ENCODE measurements at places on chromosomes 11 and 22.

DNA sequence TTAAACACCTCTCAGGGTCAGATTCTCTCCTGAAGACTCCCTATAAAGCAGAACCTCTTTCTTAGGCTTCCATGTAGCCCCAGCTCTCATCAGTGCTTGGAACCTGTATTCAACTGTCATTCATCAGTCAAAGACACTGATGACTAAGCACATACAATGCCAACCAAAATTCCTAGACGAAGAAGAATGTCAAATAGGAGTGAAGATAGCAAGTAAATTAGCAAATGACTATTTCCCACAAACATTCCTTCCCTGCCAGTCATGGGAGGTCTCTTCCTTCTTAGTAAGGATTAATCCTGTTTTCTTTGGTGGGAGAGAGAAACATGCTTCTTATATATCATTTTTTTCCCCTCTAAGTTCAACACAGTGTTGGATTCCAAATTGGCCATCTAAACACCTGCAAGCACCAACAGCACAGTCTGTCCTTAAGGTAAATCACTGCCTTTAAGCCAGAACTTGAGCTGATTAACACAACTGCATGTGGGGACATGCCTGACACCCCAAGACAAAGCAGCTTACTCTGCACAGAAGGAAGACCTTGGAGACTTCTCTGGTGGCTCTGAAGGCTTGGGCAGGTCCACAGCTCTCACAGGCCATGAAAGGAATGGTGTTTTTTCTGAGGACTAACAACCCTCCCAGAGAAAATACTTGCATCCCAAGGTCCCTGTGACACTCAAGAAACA lies 47.5 kb upstream of the ME3 start:
- H3K36me3 ChIP-seq: peaks cover 10% of the 10 kb centered on the region
- peak overlapping the region; percentile 81 for H3K27ac ChIP-seq
- H3K27me3 ChIP-seq: no peaks in the 10 kb centered on the region
- H3K4me1 ChIP-seq: peaks cover 46% of the 10 kb centered on the region

GRCh38 chr11:116729501-116730240 lies 43.1 kb downstream of the BUD13 start:
- H3K27me3 ChIP-seq: peaks cover 3% of the 10 kb centered on the region
- H3K4me1 ChIP-seq: peaks cover 34% of the 10 kb centered on the region
- DNase-seq: no peak
- H3K36me3 ChIP-seq: no peaks in the 10 kb centered on the region
- no peak overlapping the region for H3K27ac ChIP-seq
- H3K4me3 ChIP-seq: no peak overlapping the region

GRCh38 chr11:108835624-108836023 lies 170.8 kb downstream of the DDX10 start:
- H3K4me3 ChIP-seq: no peak overlapping the region
- H3K4me1 ChIP-seq: peaks cover 25% of the 10 kb centered on the region
- no peaks in the 10 kb centered on the region for H3K27me3 ChIP-seq
- DNase-seq: no peak
- H3K36me3 ChIP-seq: peaks cover 11% of the 10 kb centered on the region

DNA sequence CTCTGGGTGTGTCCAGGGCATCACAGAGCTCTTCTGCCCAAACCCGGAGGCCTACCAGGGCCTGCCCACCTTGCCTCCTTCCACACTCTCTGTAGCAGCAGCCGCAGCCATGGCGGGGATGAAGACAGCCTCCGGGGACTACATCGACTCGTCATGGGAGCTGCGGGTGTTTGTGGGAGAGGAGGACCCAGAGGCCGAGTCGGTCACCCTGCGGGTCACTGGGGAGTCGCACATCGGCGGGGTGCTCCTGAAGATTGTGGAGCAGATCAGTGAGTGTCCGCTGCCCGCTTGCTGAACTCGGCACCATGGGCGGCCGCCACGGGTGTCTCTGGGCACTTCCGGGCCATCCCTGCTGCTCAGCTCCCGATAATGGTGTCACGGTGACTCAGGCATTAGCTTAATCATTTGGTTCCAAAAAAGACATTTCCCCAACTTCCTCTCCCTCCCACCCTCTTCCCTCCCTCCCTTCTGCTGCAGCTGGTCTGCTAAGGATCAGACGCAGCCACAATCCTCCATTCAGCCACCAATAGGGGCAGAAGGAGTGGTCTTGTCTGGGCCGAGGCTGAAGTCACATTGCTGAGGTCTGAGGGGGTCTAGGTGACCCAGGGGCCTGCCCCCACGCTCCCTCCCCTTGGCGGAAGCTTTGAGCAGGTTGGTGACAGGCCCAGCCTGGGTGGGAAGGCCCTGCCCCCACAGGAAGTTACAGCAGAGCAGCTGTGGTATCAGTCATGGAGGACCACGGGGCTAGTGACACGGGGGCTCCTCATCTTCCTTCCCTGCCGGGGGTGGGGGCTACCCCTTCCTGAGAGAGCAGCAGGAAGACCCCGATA lies 950 bp downstream of the FERMT3 start:
- no peak for DNase-seq
- H3K27ac ChIP-seq: peak overlapping the region; percentile 80
- H3K36me3 ChIP-seq: peaks cover 18% of the 10 kb centered on the region
- H3K4me3 ChIP-seq: no peak overlapping the region

- H3K4me3 ChIP-seq: no peak overlapping the region
- no peaks in the 10 kb centered on the region for H3K4me1 ChIP-seq
- no peaks in the 10 kb centered on the region for H3K36me3 ChIP-seq
- no peak overlapping the region for H3K27ac ChIP-seq
- H3K27me3 ChIP-seq: peaks cover 51% of the 10 kb centered on the region
Observed at GRCh38 chr22:22590136-22590891, 31.2 kb upstream of the PRAME start.

DNA sequence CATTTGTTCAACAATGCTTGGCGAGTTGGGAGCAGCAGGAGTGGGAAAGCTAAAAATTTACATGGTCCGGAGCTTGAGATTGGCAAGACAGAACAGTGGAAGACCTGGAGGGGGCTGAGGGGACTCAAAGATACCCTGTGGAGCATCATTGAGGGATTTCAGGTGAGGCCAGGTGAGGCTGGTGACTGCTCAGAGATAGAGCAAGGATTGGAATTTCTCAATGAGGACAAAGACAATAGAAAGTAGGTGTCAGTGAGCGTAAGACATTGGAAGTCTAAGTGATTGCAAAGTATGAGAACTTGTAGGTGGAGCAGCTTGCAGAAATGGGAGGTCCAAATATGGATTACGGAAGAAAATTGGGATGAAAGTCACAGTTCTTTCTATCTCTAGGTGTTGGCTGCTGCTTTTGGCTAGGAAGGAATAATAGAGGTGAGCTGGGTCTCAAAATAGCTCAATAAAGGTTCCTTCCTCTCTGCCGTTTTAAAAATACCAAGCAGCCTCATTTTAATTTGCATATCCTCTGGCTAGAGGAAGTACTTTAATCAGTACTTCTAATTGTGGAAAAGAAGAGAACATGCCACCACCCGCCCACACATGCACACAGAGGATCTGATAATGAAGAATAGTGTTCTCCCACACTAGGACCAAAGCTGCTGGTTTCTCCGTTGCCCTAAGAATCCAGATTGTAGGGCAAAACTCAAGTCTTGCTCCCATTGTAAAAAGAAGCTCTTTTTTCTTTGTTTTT lies 41.8 kb upstream of the SORL1-AS1 start:
- DNase-seq: no peak
- H3K27me3 ChIP-seq: peaks cover 13% of the 10 kb centered on the region
- H3K27ac ChIP-seq: no peak overlapping the region
- H3K4me1 ChIP-seq: no peaks in the 10 kb centered on the region
- no peak overlapping the region for H3K4me3 ChIP-seq

DNA sequence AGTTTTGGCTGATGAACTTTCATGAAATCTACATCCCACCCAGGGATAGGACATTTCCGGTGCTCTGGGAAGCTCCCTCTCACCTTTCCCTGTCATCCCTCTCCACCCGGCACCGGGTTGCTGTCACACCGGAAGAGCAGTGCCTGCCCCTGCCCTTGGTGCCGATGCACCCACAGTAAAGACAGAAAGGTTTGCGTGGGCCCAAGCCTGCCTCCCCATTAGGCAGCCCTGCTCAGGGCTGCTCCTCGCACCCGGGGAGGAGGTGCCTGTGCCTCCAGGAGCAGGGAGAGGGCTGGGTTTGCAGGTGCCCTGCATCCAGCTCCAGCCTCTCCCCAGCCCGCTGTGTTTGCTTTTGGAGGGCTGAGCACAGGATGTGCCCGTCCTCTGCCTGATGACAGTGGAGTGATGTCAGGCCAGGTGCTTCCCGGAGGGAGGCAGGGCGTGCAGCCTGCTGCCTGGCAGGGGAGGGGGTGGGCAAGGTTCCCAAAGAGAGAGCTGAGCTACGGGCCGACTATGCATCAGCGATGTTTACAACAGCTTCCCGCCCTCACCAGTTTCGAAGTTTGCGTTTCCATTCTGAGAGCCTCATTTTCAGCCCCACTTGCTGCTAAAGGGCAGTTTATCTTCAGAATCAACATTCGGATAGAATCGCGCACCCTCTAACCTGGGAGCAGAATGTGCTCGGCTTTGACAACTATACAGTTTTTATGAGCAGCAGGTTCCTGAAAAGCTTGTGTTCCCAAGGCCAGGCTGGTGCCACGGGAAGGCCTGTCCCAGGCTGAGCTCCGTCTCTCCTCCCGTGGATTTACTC lies 83.2 kb upstream of the CLDN5 start:
- H3K4me1 ChIP-seq: no peaks in the 10 kb centered on the region
- peaks cover 19% of the 10 kb centered on the region for H3K27me3 ChIP-seq
- H3K4me3 ChIP-seq: no peak overlapping the region
- DNase-seq: no peak
- no peak overlapping the region for H3K27ac ChIP-seq

DNA sequence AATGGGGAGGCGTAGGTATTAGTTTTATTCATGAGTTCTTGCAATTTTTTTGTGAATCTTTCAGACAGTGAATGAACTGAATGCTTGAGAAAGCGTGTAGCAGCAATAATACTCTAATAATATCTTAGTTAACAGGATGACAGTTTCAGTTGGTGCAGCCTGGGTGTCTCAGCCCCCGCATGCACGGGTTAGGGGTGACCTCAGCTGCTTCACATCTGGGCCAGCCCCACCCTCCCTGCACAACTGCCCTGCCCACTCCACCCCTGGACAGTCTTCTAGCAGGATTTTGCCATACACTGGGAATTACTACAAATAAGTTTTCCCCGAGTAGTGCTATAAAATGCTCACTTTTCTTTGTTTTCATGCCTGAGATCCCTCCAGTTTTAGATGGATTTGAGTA lies 83.2 kb downstream of the ST3GAL4 start:
- DNase-seq: no peak
- no peak overlapping the region for H3K27ac ChIP-seq
- no peaks in the 10 kb centered on the region for H3K27me3 ChIP-seq
- H3K4me1 ChIP-seq: peaks cover 19% of the 10 kb centered on the region

DNA sequence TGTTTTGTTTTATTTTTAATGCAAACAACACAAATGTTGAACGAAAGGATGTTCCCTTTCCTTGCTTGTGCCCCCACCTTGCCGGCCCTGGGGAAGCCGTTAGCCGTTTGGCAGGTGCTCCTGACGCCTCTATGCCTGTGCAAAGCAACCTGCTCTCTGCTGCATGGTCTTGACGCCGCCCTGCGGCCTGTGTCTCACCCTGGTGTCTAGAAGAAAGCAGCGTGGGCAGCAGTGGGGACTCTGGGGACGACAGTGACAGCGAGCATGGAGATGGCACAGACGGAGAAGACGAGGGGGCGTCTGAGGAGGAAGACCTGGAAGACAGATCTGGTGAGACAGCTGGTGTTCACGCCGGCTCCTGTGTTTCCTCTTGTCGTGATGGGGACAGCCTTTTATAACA lies 5.5 kb downstream of the PHRF1 start:
- peaks cover 27% of the 10 kb centered on the region for H3K4me1 ChIP-seq
- H3K4me3 ChIP-seq: no peak overlapping the region
- H3K27ac ChIP-seq: no peak overlapping the region
- peaks cover 13% of the 10 kb centered on the region for H3K36me3 ChIP-seq
- DNase-seq: no peak
